ENCODE measurements at places on chromosomes 6 and 20.
A peak's percentile ranks its signal among the peaks of the same experiment; 100 is the strongest.

DNA sequence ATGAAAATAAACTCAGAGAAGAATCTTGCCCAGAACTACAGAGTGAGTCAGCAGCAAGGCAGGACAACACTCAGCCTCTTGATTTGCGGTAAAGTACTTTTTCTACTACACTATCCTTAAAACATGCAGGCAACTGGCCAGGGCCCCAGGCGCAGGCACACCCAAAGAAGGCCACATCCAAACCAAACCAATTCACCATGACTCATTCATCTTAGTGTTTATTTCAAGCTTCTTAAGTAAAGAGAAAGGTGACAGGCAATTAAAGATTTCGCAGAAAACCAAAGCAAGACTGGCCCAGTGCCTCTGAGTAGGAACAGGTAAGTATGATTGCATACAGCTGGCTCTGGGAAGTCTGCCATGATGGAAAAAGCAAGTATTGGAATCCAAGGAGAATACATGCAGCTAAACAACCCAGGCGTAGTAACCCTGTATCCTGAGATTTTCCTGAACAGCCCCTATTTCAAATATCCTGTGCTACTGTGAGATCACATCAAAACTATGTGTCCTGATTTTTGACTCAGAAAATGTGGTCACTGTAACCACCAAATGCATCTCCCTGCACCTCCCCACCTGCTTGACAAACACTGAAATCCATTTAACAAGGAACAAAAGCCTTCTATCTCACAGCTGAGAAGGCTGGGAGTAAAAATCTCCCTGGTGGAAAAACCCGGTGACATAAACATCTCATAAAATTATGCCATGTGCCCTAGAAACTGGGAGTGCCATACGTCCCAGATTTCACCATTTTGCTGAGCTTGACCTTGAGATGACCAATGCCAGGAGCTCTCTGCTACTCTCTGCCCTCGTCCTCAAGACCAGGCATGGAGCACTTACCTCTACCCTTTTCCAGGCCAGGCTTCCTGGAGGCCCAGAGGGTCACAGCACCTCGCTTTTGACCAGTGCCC lies 12.4 kb downstream of the WFDC3 start:
- DNase-seq = peak; percentile 96

DNA sequence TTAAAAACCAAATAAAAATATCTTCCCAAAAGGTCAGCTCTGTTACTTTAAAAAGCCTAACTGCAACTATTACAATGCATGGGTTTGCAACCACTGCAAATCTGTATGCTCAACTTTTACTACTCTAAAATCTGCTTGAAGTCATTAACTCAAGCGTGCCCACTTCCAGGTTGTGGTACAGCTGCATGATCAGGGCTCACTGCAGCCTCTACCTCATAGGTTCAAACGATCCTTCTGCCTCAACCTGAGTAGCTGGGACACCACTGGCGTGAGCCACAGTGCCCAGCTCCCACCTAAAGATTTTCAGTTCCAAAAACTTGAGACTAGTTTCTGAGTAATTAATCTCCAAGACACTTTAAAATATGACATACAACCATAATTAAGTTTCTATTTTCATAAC lies 8.2 kb downstream of the DIDO1 start:
- DNase-seq = no peak

- DNase-seq = no peak
These were observed 113.7 kb upstream of the PDE10A start for GRCh38 chr6:165776691-165777090.

DNA sequence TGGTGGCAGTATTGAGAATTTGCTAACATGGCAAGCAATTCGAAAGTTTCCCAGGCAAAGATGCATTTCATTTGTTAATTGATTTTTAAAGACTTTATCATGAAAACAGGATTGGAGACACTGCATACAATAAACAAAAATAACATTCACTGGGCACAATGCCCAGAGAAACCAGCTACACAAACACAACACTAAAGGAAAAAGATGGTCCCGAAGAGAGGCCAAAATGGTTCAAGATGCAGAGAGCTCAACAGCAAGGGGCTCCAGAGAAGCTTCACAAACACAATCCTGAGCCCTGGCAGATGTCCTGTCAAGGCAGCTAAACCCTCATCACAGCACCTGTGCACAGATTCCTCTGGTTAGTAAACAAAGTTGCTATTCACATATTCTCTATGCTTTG lies 79.3 kb downstream of the INSM1 start:
- DNase-seq = no peak

DNA sequence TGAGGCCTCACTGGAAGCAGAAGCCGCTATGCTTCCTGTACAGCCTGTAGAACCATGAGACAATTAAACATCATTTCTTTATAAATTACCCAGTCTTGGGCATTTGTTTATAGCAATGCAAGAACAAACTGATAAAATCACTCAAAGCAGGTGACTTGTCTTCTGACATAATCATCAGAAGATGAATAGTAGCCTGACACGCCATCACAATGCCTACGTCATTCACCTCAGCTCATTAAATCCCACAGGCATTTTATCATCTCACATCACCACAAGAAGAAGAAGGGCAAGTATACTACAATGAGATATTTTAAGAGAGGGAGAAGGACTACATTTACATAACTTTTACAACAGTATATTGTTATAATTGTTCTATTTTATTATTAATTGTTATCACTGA lies 3.1 kb upstream of the CAP2 start:
- DNase-seq = no peak

- DNase-seq = peak; percentile 49
These were observed 17.7 kb upstream of the RIPOR3 start for GRCh38 chr20:50708845-50709635.

GRCh38 chr20:37991157-37991866 lies 41.9 kb downstream of the TTI1 start:
- no peak for DNase-seq

DNA sequence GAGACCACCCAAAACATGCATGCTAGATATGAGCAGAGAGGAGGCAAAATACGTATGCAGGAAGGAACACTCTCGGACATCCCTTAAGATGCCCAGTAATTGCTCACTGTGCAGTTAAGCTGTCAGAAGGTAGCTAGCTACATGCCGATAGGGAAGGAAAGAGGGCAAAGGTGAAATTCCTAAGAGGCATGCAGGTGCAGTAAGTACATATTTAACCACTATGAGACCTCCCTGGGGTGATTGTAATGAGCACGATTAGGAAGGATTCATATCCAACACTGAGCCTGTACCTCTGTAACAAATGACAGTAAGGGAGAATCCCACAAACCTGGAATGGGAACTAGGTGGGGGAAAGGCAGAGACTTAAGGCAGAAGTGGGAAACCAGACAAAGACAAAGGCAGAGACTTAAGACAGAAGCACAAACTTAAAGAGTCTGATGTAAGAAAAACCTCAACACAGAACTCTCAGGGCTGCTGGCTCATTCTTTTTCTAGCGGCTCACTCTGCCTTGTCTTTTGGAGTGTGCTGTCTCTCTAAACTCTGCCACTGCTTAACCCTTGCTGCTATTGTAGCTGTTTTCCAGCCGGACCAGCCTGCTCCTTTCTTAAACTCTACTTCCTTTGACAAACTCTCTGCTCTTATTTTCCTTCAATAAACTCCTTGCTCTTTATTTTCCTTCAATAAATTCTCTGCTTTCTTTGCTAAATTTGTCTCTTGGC lies 148.1 kb downstream of the UBE3D start:
- DNase-seq = no peak

DNA sequence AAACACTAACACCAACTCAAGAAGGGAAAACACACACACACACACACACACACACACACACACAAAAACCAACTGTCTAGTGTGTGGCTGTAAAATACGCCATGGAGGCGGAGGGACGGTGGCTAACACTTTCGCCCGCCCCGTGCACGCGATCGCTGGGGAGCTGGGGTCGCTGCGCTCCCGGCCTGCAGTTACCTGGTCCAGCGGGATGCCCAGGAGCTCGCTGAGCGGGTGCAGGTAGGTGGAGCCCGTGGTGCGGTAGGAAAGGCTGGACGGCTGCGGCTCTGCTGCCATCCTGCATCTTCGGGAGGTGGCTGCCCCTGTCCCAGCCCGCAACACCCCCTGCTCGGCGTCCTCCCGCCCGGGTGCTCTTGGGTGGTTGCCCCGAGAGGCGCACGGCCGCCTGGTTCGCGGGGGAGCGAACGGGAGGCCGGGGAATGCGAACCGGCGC lies 303 bp downstream of the MBOAT1 start:
- no peak for DNase-seq

Data from LNCaP clone FGC (cell line).